ENCODE measurements at places on chromosomes 16 and 17.

- DNase-seq: no peak
Observed at GRCh38 chr16:71339236-71340171, 19.0 kb upstream of the CALB2 start.

GRCh38 chr16:9429646-9430330, 338.3 kb downstream of the HAPSTR1 start:
- DNase-seq: no peak

DNA sequence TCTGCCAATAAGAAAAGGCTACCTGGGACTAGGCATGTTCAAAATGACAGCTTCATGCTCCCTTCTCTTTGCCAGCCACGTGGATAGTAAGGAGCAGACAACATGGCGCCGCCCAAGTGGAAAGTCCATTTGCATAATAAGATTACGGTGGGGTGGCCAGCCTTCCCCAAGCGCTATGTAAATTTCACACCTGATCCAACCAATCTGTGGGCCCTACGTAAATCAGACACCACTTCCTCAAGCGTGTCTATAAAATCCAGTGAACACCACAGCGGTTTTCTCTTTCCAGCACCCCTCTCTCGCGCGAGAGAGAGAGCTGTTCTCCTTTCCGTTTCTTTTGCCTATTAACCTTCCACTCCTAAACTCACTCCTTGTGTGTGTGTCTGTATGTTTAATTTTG, 140.3 kb upstream of the ERCC4 start:
- DNase-seq: no peak

DNA sequence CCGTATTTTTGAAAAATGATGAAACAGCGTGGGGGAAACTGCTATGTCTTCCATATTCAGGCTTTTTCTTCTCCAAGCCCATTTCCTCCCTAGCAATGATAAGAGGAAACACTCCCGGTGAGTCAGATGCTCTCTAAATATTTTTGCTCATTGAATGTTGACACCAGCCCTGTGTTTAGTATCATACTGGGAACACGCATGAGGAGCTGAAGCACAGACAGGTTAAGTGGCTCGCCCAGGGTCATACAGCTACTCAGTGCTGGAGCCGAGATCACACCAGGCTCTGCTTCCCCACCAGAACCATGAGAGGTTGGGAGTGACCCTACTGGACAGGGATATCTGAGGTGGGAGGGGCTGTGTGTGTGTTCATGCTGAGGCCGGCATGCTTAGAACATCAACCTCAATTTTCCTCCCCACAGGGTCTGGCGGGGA, 37.8 kb upstream of the ADGRG1 start:
- no peak for DNase-seq

GRCh38 chr17:39808409-39808997, 55.6 kb downstream of the IKZF3 start:
- no peak for DNase-seq

DNA sequence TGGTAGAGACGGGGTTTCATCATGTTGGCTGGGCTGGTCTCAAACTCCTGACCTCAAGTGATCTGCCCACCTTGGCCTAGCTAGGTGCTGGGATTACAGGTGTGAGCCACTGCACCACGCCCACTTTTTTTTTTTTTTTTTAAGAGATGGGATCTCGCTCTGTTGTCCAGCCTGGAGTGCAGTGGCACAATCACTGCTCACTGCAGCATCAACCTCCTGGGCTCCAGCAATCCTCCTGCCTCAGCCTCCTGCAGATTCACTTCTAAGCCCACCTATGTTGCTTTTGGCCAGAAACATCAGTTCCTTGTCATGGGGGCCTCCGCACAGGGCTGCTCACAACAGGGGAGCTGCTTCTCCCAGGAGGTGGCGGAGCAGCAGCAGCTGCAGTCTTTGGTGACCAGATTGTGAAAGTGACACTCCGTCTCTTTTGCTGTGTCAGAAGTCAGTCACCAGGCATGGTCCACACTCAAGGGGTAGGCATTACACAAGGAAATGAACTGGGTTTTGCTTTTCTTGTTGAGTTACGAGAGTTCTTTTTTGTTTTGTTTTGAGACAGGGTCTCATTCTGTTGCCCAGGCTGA, 4.5 kb upstream of the NME4 start:
- DNase-seq: no peak

DNA sequence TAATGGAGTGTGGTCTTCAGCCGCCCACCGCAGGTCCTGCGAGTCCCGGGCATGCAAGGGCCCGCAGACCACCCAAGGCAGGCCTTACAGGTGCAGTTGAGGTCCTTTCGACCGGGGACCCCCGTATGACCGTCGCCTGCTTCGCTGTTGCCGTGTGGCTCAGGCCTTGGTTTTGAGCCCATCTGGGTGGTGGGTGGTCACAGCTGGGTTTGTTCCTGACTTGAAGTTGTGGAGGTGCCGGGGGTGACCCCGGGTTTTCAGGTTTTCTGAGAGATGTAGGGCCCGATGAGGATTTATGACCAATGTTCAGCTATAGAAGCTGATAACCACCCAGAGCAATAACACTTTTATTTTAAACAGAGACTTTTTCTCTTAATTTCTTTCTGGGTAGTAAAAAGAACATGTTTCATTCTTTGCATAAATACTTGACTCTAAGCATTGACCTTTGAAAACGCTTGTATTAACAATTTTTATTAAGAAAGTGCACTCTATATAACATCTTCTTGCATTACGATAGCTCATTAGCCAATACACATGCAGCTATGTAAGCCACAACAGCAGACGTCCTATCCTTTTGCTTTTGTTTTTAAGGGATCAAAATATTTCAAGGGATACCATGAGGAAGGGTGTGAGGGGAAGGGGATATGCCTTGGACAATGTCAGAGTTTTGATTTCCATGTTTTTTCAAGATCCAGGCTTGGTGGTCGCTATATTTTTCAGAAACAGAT, 1.9 kb downstream of the FOXL1 start:
- DNase-seq: peak; percentile 41

- DNase-seq: peak; percentile 86
Observed at GRCh38 chr17:41962768-41963434, 3.7 kb upstream of the CNP start.

DNA sequence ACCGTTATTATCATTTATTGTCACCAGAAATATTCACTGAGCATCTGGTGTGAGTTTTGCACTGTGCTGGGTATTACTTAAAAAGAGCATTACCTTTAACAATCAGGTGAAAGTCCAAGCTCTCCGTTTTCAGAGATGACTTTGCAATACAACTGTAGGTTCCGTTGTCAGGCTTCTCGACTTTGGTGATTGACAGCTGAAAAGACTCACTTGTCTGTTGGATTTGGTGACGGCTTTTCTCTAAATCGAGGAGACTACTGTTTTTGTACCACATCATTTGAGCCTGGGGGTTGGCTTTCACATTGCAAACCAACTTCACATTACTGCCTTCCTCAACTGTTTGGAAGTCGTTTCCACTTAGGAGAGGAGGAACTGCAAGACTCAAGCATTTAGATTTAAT, 9.1 kb downstream of the TMIGD1 start:
- DNase-seq: no peak

GRCh38 chr16:20674684-20675487, 22.6 kb downstream of the ACSM1 start:
- no peak for DNase-seq

DNA sequence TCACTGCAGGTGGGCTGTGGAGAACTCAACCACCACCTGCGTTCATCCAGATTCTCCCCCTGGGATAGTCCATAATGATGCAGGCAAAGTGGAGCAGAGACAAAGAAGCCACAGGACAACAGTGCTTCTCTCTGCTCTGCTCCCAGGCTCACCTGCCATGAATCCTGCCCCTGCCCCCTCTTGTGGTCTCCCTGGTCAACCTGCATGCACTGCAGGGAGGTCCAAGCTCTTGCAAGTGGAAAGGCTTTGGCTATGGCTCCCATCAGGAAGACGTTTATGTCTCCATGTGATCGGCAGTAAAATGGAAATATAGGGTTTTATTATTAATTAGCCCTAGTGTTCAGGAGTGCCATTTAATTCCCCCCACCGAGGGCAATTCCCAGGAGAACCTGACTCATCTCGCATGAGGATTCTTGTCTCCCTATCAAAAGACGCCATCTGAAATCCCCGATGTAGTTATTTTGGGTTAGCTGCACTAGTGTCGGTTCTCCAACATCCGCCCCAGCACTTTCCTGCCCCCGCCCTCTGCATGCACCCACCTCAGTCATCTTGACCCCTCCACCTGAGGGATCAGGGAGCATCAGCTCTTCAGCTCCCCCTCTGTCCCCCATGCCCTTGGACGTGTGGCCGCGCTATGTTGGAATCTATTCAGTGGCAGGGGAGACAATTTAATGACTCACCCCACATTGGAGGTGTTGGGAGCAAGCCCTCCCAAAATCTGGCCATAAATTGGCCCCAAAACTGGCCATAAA, 91.8 kb downstream of the KCNJ12 start:
- DNase-seq: no peak

- DNase-seq: no peak
Observed at GRCh38 chr16:69367980-69368379, 16.4 kb upstream of the TMED6 start.

DNA sequence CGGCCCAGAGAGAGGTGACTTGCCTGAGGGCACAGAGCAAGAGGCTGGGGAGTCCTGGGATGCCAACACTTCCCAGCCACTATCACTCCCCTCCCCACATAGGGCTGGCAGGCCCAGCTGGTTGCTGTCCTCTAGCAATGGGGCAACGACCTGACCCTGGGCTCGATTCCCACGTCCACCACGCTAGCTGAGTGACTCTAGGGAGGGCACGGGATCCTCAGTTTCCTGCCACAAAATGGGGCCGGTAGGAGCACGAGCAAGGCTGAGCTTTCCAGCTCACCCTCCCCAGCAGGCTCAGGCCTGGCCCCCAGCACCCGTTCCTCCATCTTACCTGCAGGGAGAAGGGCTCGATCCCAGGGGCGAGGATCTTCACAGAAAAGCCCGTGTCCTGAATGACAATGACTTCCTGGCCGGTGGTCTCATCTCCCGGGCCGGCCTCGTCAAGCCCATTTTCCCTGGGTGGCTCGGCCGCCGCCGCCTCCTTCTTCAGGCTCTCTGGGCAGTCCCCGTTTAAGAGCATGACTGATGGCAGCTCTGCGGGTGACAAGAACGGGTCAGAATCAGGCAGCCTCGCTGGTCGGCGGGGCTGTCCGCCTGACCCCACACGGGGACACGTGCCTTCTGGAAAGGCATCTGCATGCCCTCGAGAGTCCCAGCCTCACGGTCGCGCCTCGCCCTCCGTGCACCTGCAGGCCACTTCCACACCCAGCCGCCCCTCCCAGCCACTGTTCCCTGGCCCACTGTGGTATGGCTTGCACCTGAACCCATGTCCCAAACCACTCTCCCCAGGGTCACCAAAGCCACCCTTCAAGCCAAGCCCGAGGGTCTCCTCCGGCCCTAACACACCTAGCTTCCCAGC, 7.3 kb downstream of the CLUH start:
- DNase-seq: peak; percentile 20

GRCh38 chr17:3905017-3905520, 11.2 kb downstream of the P2RX1 start:
- no peak for DNase-seq

- DNase-seq: no peak
Observed at GRCh38 chr17:67680445-67681224, 37.1 kb upstream of the NOL11 start.

DNA sequence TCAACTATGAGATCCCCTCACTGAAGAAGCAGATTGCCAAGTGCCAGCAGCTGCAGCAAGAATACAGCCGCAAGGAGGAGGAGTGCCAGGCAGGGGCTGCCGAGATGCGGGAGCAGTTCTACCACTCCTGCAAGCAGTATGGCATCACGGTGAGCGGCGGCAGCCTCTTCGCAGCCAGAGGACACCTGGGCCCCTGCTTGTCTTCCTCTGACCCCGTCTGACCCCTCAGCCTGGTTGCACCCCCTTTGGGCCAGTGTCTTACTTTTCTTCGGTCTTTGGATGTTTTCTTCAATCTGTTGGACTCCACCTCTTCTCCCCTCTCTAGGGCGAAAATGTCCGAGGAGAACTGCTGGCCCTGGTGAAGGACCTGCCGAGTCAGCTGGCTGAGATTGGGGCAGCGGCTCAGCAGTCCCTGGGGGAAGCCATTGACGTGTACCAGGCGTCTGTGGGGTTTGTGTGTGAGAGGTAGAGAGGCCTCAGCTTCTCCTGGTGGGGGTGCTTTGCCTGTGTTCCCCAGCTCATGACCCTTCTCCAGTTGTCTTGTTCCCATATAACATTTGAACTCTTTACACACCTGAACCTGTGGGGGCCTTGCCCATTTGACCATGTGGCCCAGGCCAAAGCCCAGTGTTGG, 4.4 kb downstream of the CDK5RAP3 start:
- no peak for DNase-seq
